KBM-7 (cell line): ENCODE measurements at places on chromosomes 1 and 21.
A peak's percentile ranks its signal among the peaks of the same experiment; 100 is the strongest.

GRCh38 chr1:105894006-105894405, 1162.5 kb upstream of the PRMT6 start:
- no peak for DNase-seq

- DNase-seq = no peak
Observed at GRCh38 chr1:100134872-100135271, 1.9 kb downstream of the TRMT13 start.

- DNase-seq = no peak
Observed at GRCh38 chr1:109781806-109782205, 18.1 kb upstream of the EPS8L3 start.

- DNase-seq = no peak
Observed at GRCh38 chr1:56952501-56952900, 13.3 kb downstream of the C8B start.

DNA sequence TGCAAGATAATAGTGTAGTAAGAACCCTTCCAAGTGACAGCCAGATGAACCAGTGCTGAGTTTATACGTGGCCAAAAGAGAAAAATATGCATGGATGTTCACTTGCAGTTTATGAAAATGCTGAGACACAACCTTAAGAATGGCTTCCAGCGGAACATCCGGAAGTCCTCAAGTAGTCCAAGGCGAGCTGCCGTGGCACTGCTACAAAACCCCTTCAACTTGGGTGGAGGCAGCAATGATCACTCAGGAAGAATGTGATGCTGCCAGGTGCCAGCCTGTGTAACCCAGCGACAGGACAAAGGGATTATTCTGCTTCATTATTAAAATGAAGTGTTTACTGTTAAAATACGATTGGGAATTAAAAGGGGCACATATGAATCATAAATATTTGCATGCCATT, 179.6 kb downstream of the RUNX1 start:
- no peak for DNase-seq

DNA sequence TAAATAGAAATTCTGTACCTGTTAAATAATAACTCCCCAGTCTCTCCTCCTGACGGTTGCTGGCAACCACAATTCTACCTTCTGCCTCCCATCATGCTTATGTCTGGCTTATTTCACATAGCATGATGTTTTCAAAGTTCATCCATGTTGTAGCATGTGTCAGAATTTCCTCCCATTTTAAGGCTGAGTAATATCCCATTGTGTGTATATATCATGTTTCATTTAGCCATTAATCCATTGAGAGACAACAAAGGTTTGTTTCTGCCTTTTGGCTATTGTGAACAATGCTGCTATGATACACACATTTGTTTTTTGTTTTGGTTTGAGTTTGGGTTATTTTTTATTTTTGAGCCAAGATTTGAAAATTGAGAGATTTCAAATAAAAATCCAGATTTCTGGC, 72.0 kb downstream of the LBR start:
- no peak for DNase-seq

DNA sequence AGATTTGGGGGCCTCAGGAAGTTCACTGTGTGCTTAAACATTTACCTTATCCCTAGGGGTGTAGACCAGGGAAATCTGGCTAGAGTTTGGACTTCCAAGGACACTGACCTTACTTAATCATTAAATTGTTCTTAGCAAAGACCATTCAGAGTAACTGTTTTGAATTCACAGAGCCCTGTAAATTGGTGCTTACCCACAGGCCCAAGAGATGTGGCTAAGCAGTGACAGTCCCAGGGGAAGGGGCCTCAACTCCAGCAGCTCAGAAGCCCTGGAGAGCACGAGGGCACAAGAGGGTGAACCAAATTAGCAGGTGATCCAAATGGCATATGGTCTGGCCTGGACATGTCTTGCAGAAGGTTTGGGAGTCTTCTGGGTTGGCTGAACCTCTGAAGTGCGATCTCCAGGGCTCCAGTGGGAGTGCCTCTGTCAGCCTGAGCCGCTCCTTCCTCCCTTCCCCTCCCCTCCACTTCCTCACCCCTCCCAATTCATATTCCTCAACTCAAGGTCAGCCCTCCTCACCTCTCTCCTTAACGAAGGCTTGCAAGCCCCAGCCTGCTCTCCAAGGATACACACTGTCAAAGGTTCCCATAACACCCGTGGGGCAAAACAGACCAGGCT, 4.3 kb downstream of the PAQR7 start:
- DNase-seq = peak; percentile 66

DNA sequence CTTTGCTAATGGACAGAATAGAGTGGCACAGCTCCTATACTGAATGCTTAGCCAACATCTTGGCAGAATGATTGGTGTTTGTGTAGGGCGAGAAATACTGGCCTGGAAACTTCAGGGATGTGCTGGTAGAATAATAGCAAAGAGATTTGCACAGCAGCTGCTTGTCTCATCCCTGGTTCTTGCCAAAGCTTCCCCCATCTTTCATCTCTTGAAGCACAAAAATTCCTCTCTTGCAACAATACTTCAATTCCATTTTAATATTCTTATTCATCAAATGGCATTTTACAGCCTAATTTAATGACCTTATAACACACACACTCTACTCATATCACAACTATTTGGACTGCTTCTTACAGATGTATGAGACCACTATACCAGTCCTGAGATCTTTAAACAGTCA, 37.7 kb downstream of the LHX8 start:
- no peak for DNase-seq

DNA sequence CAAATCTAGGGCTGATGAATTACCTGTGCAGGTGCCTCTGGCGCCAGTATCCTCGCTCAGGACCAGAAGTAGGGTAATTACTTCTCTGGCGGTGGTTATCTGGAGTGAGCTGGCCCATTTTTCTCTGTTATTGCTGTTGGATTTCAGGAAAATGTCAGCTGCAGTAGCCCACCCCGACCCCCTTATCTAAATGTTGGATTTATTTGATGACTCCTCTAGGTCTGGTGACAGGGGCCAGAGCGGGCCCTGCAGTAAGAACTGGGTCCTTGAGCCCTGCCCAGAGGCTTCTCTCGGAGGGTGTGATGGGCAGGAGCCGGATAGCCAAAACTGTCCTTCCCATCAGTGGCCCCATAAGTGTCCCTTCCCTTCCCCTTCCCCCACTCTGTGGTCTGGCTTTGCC, 384.3 kb downstream of the PTPRU start:
- no peak for DNase-seq

GRCh38 chr1:165239873-165240272, 116.6 kb downstream of the LMX1A start:
- no peak for DNase-seq

GRCh38 chr1:167685844-167686243, 35.9 kb upstream of the MPZL1 start:
- no peak for DNase-seq

GRCh38 chr1:234863551-234863971, 253.6 kb upstream of the IRF2BP2 start:
- DNase-seq = no peak

DNA sequence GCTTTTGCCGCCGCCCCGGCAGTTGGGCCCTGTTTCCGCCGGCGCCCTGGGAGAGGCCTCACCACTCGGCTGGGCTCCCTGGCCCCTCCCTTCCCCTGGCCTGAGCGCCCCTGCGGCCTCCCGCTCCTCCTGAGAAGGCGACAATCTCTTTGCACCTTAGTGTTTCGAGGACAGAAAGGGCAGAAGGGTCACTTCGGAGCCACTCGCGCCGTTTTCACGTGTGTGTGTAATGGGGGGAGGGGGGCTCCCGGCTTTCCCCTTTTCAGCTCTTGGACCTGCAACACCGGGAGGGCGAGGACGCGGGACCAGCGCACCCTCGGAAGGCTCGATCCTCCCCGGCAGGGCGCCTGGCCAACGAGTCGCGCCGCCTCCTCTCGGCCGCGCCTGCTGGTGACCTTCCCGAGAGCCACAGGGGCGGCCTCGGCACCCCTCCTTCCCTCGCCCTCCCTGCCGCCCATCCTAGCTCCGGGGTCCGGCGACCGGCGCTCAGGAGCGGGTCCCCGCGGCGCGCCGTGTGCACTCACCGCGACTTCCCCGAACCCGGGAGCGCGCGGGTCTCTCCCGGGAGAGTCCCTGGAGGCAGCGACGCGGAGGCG, 432 bp upstream of the SIM2 start:
- DNase-seq = peak; percentile 39

- no peak for DNase-seq
Observed at GRCh38 chr1:186982116-186982515, 153.4 kb downstream of the PLA2G4A start.

DNA sequence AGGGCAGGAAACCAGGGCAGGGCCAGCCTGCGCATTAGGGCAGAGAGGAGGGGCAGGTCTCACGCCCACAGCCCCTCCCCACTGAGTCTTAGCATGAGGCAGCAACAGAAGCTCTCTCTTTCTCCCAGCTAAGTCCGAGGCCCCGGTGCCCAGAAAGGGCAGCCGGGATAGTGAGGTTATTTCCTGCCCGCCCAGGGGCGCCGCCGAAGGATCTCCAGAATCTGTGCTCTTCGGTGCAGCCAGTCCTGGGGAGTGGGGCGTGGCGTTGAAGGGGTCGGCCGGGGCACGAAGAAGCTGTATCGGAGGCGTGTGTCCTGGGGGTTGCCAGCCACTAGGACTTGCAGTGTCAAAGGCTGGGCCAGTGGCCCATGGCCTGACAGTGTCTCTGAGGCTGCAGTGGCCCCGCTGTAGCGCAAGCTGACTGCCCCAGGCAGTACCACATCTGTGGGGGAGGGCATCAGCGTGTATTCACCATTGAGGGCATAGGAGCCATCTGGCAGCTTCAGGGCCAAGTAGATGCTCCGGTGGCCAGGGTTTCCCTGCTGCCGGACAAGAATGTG, 7.8 kb downstream of the ADAMTS4 start:
- no peak for DNase-seq

- no peak for DNase-seq
Observed at GRCh38 chr1:31749785-31750735, 14.1 kb downstream of the ADGRB2 start.

DNA sequence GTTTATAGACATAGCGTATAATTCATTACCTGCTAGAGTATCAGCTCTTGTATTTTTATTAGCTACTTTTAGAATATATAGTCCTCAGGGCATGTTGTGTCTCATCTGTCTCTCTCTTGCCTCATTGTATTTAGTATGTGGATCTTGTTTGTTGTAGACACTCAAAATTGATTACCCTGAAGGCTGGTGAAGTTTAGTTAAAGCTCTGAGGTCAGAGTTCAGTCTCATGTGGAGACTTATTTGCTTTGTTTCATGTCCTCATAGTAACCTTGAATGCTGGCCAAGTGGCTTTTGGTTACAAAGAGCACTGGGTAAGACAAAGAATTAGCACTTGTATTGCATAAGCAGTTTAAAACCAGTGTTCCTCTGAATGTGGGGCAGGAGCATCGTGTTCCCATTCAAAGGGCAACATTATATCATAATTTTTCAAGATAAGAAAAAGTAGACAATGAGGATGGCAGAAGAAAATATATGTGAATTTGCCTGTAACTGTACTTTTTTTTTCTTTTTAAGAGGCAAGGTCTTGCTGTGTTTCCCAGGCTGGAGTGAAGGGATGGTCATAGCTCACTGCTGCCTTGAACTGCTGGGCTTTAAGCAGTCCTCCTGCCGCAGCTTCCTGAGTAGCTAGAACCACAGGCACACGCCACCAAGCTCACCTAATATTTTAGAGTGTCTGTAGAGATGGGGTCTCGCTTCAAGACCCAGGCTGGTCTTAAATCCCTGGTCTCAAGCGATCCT, 17.4 kb downstream of the CNST start:
- no peak for DNase-seq

DNA sequence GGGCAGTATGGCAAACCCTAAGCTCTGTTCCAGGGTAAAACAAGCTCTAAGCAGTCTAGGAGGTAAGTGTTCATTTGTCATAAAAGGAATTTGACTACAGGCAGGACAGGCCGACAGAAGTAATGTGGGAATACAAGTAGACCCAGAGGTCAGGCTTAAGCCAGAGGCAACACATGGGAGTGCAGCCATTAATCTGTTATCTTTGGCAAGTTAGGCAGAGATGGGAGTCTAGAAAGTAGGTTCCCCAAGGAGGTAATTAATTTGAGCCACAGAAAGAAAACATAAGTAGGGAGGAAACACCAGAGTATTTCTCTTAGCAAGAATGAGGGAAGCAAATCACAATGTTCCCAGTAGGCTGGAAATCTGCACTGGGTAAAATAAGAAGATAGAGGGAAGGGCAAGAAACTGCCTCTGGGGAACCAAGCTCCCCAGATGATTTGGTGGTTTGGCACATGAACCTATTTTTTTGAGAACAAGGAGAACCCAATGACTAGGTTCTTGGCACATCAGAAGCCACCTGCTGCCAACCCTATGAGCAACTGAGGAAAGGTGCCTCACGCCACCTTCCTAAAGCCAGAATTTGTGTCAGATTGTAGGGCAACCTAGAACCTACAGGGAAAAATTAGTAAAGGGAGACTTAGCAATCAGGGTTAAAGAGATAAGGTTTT, 636.4 kb upstream of the PLXNA2 start:
- DNase-seq = no peak

- no peak for DNase-seq
Observed at GRCh38 chr1:102500758-102501157, 504.0 kb upstream of the OLFM3 start.

- no peak for DNase-seq
Observed at GRCh38 chr1:233695901-233696300, 82.0 kb downstream of the KCNK1 start.

DNA sequence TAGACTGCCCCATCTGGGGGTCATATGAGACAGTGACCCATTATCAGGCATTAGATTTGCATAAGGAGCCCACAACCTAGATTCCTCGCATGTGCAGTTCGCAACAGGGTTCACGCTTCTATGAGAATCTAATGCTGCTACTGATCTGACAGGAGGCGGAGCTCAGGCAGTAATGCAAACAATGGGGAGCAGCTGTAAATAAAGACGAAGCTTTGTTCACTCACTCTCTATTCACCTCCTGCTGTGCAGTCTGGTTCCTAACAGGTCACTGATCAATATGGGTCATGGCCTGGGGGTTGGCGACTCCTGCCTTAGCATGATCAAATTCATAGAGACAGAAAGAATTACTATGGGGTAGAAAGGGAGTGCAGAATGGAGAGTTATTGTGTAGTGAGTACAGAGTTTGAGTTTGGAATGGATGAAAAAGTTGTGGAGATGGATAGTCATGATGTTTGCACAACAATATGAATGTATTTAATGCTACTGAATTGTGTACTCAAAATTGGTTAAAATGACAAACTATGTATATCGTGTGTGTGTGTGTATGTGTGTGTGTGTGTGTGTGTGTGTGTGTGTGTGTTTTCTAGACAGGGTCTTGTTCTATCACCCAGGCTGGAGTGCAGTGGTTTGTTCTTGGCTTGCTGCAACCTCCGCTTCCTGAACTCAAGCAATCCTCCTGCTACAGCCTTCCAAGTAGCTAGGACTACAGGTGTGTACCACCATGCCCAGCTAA, 42.2 kb downstream of the BTF3L4 start:
- DNase-seq = no peak

GRCh38 chr1:237166593-237167101, 124.7 kb downstream of the RYR2 start:
- DNase-seq = no peak

DNA sequence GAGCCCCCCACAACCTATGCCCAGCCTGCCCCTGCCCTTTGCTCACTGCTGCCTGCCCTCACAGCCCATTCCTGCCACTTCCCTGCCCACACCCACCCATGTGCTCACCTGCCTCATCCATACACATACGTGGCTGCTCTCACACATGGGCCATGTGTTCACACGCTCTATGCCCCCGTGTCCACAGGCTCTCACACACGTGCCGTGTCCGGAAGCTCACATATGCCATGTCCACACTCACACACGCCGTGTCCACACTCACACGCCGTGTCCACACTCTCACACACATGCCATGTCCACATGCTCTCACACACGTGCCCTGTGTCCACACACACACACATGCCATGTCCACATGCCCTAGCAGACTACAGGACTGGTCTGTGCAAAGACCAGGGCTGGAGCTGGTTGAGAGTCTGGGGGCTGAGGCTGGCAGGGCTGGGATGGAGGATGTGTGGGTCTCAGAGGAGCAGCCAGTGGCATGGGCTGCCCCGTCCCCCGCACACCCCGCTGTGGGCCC, 583 bp upstream of the RNF223 start:
- no peak for DNase-seq
